ENCODE measurements at places on chromosomes 3 and 15. TPM values are rescaled to one million over a fixed set of nuclear protein-coding genes. Genes with fewer than 3 reads are reported as not detected.

The SERF2 gene
- 981 TPM for total RNA-seq

- H3K27me3 ChIP-seq = peaks cover 5% of the 10 kb centered on the region
- no peak for DNase-seq
- peak overlapping the region; percentile 91 for H3K27ac ChIP-seq
- peaks cover 45% of the 10 kb centered on the region for H3K36me3 ChIP-seq
- H3K4me3 ChIP-seq = peak overlapping the region; percentile 89
- peaks cover 55% of the 10 kb centered on the region for H3K4me1 ChIP-seq
Measured at GRCh38 chr3:43288366-43288765, 2.0 kb downstream of the SNRK start.

- no peaks in the 10 kb centered on the region for H3K27me3 ChIP-seq
- no peak overlapping the region for H3K4me3 ChIP-seq
- peaks cover 1% of the 10 kb centered on the region for H3K36me3 ChIP-seq
- no peak for DNase-seq
- H3K4me1 ChIP-seq = peaks cover 19% of the 10 kb centered on the region
Measured at GRCh38 chr15:98674336-98674735, 26.0 kb downstream of the IGF1R start.

DNA sequence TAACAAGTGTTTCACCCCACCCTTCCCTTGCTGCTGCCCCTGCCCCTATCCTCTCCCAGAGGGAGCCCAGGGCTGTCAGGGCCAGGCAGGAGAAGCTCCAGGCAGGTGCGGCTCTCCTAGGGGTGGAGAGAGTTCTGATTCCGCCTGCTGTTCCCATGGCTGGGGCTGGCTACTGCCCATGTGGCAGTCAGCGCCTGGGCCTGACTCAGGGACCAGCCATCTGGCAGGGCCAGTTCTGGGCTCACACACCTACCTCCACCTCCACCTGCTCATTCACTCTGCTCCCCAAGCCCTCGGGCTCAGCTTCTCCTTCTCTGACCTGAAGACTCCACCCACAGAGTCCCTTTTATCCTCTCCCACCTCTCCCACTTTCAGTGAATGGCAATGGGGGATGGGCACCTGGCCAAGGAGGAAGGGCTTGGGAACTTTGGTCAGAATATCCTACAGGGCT is 23.4 kb downstream of the AMOTL2 start:
- no peaks in the 10 kb centered on the region for H3K36me3 ChIP-seq
- H3K27me3 ChIP-seq = no peaks in the 10 kb centered on the region
- H3K4me1 ChIP-seq = peaks cover 2% of the 10 kb centered on the region
- DNase-seq = no peak
- H3K4me3 ChIP-seq = no peak overlapping the region

- H3K27me3 ChIP-seq = no peaks in the 10 kb centered on the region
- no peaks in the 10 kb centered on the region for H3K36me3 ChIP-seq
- H3K4me1 ChIP-seq = no peaks in the 10 kb centered on the region
Measured at GRCh38 chr3:81931265-81932251, 170.1 kb upstream of the GBE1 start.

Data from activated CD4-positive, alpha-beta T cell treated with anti-CD3 and anti-CD28 coated beads, Interleukin-2, amount 10 ng/mL, durations not matched to agents 7 days and 5 days (primary cell).